ENCODE measurements at places on chromosomes 13 and 19.

DNA sequence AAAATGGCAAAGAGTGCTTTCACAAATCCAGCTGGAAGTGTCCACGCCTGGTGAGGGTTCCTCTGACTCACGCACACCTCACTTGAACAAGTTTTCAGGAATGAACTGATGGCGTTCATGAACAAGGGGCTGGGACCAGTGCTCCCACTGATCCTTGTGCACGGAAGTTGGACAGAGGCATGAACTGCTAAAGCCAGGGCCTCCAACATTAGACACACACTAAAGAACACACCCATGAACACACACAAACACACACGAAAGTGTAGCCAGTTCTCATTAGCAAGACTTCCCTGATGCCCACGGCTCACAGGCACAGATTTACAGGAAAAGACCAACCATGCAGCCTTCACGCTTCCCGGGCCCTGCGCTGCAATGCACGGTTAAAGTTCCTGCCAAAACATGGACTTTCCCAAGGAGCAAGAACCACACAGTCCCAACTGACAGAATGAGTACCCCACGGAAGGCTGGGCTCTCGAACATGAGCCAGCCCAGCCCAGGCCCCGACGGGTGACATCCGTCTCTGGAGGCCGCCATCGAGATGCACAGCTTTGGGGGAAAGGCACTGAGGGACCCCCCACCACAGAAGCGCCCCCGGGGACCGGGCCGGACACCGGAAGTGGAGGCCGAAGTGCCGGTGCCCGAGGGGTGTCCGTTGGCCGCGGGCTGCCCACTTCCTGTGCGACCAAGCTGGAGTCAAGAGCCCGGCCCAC lies 808 bp downstream of the DNMT1 start:
- DNase-seq: no peak

DNA sequence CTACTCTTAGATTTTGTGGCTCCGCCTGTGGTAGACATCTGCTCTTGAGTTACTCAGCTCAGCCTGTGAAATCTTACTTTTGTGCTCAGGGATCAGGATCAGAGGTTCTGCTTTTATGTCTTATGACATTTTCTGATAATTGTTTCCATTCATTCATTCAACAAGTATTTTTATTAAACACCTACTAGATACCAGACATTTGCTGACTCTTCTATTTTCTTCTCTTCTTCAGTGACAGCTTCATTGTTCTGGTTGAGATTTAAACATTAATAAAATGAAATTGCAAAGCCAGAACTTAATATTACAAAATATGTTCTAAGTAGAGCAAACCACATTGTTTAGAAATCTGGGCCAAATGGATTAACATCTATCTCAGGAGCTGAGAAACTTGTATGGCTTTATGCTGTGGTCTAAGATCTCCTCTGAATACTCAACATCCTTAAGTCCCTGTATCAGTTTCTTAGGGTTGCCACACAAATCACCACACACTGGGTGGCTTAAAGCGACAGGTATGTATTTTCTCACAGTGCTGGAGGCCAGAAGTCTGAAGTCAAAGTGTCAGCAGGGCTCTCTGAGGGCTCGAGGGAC lies 15.8 kb upstream of the MICU2 start:
- no peak for DNase-seq

DNA sequence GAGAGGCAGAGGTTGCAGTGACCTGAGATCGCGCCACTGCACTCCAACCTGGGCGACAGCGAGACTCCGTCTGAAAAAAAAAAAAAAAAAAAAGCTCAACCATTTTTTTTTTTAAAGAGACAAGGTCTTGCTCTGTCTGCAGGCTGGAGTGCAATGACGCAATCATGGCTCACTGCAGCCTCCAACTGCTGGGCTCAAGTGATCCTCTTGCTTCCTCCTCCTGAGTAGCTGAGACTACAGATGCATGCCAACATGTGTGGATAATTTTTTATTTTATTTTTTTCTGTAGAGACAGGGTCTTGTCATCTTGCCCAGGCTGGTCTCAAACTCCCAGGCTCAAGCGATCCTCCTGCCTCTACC lies 10.3 kb downstream of the EHD2 start:
- peak; percentile 87 for DNase-seq

- DNase-seq: no peak
Observed at GRCh38 chr13:48829536-48829935, 146.2 kb upstream of the FNDC3A start.

GRCh38 chr19:17538684-17539237 lies 16.7 kb upstream of the COLGALT1 start:
- no peak for DNase-seq

- DNase-seq: peak; percentile 24
Observed at GRCh38 chr19:50723069-50723468, at the start of gene CLEC11A. TSS of gene CLEC11A (plus strand) at chr19:50723364. CDS start at chr19:50723526, 162 bp downstream.

DNA sequence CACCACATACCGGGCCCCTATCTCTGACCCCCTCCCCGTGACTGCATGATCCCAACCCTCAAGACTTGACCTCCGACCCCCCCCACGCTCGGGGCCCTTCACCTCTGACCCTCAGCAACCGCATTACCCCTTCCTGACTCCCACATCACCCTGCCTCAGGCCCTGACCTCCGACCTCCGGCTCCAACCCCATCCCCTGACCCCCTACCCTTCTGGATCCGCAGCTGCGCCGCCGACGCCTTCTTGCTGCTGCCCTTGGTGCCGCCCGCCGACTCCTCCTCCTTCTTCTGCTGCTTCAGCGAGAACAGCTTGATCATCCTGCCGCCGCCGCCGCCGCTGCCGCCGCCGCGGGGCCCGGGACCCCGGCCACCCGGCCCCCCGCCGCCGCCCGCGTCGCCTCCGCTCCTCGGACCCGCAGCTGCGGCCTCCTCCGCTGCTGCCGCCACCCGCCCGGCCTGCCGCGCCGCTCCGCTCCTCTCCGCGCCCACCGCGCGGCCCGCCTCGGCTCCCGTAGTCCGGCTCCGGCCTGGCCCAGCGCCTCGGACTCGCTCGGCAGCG lies at the start of gene UBE2M:
Gene UBE2M (minus strand): TSS at position 546 of the 557 bp plus-strand sequence. CDS start 230 bp downstream, at position 316.
- DNase-seq: no peak

GRCh38 chr13:50843257-50844083 lies at the start of gene DLEU7:
TSS of gene DLEU7 (minus strand) at chr13:50843692. CDS start at chr13:50843646, 46 bp downstream.
- DNase-seq: no peak

- DNase-seq: no peak
Observed at GRCh38 chr13:44414716-44415115, 41.1 kb downstream of the SERP2 start.

GRCh38 chr19:35195830-35196229 lies 32.7 kb downstream of the FAM187B start:
- DNase-seq: no peak

GRCh38 chr13:32017474-32017873 lies 14.1 kb upstream of the FRY start:
- DNase-seq: no peak

DNA sequence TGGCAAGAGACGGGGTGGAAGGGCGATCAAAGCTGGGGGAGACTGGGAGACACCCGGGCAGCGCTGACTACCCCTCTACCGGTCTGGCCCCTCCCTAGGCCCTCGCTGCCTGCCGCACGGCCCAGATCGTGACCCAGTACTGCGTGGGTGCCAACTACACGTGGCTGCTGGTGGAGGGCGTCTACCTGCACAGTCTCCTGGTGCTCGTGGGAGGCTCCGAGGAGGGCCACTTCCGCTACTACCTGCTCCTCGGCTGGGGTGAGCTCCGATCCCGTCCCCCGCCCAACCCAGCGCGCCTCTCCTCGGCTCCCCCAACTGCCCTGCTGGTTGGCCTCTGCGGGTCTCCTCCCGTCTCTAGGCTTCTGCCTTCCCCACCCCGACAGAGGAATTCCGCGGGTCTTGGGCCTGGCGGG lies 8.8 kb downstream of the GIPR start:
- DNase-seq: no peak

GRCh38 chr19:55591555-55591954 lies 7.8 kb downstream of the FIZ1 start:
- DNase-seq: no peak

DNA sequence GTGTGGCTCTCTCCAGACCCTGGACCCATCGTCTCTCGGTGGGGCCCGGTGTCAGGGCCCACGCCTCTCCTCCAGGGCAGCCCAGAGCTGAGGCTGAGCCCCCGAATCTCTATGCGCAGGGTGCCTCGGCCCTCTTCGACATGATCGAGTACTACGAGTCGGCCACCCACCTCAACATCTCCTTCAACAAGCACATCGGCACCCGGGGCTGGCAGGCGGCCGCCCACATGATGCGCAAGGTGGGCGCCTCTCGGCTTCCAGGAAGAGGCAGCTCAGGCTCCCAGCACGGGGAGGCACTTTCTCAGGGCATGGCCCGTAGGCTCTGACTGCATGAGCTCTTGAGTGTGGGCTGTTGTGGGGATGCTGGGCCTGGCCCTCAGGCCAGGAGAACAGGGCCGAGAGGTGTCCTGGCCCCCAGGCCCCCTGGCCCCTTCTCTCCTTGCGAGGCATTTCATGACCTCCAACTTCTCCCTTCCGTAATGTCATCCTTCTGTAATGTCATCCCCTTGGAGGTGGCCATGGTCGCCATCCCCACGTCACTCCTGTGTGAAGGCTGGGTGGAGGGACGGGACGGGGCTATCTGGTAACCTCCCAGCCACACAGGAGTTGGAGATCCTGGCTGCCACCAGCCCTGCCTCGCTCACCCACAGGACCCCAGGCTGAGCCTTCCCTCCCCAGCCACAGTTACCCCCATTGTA lies 19.4 kb downstream of the NKPD1 start:
- no peak for DNase-seq

DNA sequence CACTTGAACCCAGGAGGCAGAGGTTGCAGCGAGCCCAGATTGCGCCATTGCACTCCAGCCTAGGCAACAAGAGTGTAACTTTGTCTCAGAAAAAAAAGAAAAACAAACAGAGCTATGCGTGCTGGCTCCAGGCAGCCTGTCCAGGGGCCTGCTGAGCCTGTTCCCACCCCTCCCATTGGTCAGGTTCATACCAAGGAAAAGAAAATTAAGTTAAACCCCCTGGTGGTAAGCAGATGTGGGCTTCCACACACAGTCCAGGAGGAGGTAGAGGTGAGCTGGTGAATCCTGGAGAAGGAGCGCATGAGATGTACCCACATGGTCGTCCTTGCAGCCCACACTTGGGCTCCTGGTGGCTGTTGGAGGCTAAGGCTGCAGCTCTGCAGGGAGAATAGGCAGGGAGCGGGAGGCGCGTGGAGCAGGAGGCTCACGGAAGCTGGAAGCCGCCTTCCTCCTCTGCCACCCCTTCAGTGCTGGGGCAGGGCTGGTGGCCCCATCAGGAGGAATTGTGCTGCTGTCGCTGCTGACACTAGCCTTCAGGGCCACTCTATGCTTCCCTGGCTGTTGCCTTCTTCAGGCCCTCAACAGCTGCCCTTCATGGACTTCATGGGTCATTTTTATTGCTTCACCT lies 10.5 kb upstream of the CHAMP1 start:
- no peak for DNase-seq

DNA sequence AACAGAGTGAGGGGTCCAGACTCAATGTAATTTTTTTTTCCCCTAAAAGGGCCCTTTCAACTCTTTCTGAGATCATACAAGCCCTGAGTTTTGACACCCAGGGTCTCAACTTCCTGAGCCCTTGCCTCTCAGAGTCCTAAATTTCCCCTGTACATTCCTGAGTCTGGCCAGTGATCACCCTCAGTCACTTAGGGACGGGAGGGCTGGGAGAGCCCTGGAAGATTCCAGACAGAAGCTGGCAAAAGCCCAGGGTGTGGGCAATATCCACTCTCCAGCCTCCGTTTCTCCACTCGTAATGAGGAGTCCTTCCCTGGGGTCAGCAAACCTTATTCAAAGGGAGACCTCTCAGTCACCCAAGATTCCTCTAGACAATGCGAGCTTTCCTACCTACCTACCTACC lies 1.6 kb downstream of the PPP1R13L start:
- no peak for DNase-seq

GRCh38 chr19:13764101-13764807 lies at the start of gene MRI1:
TSS of gene MRI1 (plus strand) at chr19:13764522. CDS start at chr19:13764589, 67 bp downstream.
- DNase-seq: no peak

GRCh38 chr13:25166306-25166705 lies 5.8 kb downstream of the AMER2 start:
- DNase-seq: no peak

DNA sequence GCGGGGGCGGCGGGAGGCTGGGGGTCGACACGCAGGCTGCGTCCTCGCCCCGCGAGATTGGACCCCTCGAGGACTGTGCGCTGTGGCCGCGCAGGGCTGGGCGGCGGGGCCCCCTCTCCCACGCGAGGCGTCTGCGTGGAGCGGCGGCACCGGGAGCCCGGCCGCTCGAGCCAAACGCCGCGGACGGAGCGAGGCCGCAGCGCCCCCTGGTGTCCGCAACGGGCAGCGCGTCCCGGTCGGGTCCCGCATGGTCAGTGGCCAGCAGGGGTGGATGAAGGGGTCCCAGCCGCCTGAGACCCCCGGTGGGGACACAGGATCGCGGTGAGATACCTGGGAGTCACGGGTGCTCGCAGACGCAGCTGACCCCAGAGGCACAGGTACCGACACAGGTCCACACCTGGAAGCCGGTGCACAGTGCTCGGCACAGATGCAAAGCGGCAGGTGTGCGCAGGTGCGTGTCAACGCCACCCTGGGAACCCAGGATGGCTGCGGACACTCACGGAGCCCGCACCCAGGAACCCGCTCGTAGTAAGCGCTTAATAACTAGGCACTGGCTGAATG lies 2.1 kb upstream of the CIRBP start:
- DNase-seq: no peak

DNA sequence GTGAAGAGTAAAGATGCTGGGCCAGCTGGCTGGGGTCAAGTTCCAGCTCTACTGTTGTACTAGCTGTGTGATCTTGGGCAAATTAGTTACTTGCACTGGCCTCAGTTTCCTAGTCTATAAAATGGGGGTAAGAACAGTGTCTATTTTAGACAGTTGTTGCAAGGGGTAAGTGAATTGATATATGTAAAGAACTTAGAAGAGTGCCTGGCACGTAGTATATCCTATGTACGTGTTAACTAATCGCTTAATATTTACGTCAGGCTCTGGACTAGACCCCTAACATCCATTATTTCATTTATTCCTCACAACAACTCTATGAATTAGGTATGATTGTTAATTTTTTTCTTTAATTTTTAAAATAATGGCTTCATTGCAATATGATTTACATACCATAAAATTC lies 3.7 kb upstream of the LCP1 start:
- DNase-seq: no peak

GRCh38 chr13:54356849-54357248 lies 1328.2 kb downstream of the OLFM4 start:
- DNase-seq: no peak

- no peak for DNase-seq
Observed at GRCh38 chr19:39385629-39386411, 5.1 kb downstream of the PAF1 start.

DNA sequence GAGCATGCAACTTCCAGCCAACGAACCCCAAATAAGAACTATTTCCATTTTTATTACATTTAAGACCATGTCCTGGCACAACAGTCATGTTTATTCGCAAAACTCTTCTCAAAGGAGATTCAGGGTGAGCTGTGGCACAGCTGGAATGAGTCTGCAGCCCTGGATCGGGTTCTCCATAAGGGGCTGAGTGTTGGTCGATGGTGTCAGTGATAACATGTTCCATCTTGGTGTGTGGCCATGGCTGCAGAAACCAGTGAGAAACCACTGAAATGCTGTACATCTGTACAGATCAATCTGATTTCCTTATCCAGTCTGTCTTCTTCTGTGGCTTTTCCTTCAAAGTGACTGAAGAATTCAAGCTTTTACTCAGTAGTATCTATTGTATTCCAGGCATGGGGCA lies 15.2 kb downstream of the FAM124A start:
- no peak for DNase-seq

- no peak for DNase-seq
Observed at GRCh38 chr13:75091718-75092117, 390.3 kb downstream of the TBC1D4 start.

- peak; percentile 14 for DNase-seq
Observed at GRCh38 chr13:77565635-77566034, 30.1 kb downstream of the SCEL start.
